ENCODE measurements at places on chromosomes 7 and 10.

GRCh38 chr10:115948465-115948864, 324.5 kb downstream of the GFRA1 start:
- DNase-seq = no peak

GRCh38 chr7:27889800-27890199, 149.8 kb downstream of the TAX1BP1 start:
- no peak for DNase-seq

DNA sequence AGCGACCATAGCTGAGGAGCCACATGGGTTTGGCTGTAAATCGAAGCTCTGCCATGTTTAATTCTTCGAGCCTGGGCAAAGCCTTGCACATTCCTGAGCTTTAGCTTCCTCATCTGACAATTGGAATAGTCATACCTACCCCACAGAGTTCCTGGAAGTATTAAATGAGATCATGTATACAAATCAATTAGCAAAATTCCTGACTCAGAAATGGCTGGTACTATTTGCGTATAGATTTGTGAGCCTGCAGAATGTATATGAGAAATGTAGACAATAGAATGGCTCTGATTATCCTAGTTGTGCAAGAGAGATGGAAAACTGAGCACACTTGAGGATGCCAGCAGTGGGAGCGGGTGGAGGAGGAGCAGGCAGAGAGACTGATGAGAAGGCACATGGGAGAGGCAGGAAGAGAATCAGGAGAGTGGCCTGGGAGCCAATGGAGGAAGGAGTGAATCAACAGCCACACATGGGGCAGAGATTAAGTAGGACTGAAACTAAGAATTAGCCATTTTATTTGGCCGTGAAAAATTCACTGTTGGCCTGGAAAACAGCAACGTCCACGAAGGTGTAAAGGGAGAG, 128.0 kb upstream of the C1GALT1 start:
- DNase-seq = no peak

GRCh38 chr10:62735464-62736167, 68.9 kb upstream of the ADO start:
- DNase-seq = no peak
